ENCODE measurements at places on chromosomes 16 and 17.

DNA sequence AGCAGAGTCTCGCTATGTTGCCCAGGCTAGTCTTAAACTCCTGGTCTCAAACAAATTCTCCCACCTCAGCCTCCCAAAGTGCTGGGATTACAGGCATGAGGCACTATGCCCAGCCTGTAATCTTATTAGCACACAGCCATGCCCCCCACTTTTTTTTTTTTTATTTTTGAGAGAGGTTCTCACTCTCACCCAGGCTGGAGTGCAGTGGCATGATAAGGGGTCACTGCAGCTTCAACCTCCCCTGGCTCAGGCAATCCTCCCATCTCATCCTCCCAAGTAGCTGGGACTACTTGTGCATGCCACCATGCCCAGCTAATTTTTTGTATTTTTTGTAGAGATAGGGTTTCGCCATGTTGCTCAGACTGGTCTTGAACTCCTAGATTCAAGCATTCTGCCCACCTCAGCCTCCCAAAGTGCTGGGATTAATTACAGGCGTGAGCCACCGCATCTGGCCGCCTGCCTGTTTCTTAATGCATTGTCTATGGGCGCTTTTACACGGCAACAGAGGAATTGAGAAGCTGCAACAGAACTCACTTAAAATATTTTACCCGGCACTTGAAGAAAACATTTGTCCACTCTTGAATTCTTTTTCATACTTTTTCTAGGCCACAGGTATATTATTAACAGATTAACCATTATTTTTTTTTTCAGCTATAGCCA, 8.8 kb upstream of the CEP20 start:
- DNase-seq, result no peak

DNA sequence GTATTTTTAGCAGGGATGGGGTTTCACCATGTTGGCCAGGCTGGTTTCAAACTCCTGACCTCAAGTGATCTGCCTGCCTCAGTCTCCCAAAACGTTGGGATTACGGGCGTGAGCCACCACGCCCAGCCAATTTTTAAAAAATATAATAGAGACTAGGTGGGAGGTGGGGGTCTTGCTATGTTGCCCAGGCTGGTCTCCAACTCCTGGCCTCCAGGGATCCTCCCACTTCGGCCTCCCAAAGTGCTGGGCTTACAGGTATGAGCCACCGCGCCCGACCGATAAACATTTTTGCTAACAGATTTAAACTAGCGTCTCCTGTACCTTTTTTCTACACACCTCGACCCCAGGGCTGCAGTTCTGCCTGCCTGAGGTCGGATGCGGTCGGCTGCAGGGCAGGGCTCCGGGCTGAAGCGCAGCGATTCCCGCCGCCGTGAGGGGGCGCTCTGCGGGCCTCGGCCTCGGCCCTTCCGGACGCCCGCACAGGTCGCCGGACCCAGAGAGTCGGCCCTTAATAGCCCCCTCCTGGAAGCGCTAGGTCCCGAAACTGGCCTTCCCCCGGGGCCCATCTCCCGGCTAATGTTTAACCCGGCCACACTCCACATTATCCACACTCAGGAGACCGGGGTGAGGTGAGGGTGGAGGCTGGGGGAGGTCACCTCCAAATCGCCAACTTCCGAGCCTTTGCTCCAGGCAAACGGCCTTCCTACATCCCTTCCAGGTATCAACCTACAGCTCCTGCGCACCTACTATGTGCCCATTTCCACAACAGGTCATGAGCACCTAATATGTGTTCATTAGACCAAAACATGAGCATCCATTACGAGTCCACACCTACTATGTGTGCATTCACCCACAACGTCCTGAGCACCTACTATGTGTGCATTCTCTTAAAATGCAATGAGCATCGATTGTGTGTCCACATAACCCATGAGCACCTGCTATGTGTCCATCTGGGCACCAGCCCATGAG, 2.0 kb upstream of the GLIS2 start:
- peak; percentile 67 for DNase-seq

- no peak for DNase-seq
Measured at GRCh38 chr17:80738020-80738808, 193.6 kb downstream of the RPTOR start.

- DNase-seq, result no peak
Measured at GRCh38 chr16:14678748-14679497, 15.2 kb downstream of the PLA2G10 start.

DNA sequence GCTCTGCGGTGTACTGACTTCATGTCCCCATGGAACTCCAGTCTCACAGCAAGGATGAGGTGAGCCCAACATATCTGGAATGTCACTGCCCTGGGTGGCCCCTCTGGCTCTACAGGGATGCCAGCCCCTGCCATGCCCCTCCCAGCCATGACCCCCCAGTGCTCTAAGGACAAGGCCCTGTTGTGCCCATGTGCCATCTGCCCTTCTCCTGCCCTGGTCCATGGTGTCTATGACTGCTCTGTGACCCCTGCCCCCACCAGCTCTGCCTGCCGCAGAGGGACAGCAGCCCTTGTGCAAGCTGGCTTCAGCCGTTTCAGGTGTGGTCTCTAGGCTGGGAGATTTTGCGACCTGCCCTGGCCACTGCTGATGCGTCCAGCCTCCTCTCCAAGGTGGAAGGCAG, 40.3 kb downstream of the TK2 start:
- no peak for DNase-seq

DNA sequence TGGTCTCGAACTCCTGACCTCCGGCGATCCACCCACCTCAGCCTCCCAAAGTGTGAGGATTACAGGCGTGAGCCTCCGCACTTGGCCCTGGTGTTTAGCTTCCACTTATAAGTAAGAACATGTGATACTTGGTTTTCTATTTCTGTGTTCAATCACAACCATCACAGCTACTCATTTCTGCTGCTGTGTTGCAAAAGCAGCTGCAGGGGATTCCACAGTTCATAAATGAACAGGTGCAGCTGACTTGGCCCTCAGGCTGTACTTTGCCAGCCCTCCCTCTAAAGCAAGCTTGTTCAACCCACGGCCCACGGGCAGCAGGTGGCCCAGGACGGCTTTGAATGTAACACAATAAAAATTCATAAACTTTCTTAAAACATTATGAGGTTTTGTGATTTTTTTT, 79.2 kb downstream of the SLC39A11 start:
- DNase-seq, result no peak

- DNase-seq, result no peak
Measured at GRCh38 chr17:64736804-64737492, 74.8 kb upstream of the SMURF2 start.

DNA sequence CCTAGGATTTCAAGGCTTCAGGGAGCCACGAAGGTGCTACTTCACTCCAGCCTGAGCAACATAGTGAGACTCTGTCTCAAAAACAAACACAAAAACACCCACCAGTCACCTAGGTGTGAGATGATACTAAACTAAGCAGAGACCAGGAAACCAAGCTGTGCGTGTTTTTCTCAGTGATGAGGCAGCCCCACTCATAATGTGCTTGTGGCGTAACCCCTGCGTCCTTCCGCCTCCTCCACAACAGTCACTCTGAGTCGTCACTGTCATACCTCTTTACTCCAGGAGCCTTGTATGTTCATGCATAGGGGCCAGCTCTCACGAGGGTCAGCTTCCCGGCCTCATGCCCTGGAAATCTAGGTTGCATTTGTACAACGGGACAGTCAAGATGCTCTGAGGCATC, 31.1 kb upstream of the SLC47A1 start:
- DNase-seq, result no peak

GRCh38 chr17:1972487-1973160, 52.5 kb downstream of the RTN4RL1 start:
- DNase-seq, result no peak

DNA sequence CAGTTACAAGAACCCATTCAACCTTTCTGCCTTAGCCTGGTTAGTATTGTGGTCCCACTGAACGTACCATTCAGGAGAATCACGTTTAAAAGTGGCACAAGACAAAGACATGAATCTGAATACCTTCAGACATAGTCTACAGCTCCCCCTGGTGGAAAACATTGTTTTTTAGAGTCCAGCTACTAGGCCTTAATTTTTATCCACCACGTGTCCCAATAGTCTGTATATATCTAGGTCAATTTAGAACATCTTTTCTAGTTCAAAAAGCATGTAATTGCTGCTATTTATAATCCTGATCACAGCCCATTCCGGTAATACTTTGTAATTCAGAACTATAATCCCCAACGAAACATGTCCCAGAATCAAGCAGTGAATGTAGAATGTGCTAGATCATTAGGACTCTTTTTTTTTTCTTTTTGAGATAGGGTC, 13.7 kb upstream of the GUCY2D start:
- no peak for DNase-seq

GRCh38 chr16:7624871-7625766, 292.5 kb downstream of the RBFOX1 start:
- no peak for DNase-seq

Data from left ventricle myocardium superior (tissue), 1 donor.